ENCODE measurements at places on chromosomes 6 and 20. TPM values are rescaled to one million over a fixed set of nuclear protein-coding genes. Genes with fewer than 3 reads are reported as not detected.

NMBR gene
- total RNA-seq, result not detected

UBE2C gene
- total RNA-seq, result 371 TPM

TSHZ2 gene
- 31.4 TPM for total RNA-seq

TMEM244 gene
- not detected for total RNA-seq

ZBP1 gene
- 0.16 TPM for total RNA-seq

FITM2 gene
- 2.3 TPM for total RNA-seq

MUC21 gene
- not detected for total RNA-seq

NKX2-4 gene
- not detected for total RNA-seq

DNA sequence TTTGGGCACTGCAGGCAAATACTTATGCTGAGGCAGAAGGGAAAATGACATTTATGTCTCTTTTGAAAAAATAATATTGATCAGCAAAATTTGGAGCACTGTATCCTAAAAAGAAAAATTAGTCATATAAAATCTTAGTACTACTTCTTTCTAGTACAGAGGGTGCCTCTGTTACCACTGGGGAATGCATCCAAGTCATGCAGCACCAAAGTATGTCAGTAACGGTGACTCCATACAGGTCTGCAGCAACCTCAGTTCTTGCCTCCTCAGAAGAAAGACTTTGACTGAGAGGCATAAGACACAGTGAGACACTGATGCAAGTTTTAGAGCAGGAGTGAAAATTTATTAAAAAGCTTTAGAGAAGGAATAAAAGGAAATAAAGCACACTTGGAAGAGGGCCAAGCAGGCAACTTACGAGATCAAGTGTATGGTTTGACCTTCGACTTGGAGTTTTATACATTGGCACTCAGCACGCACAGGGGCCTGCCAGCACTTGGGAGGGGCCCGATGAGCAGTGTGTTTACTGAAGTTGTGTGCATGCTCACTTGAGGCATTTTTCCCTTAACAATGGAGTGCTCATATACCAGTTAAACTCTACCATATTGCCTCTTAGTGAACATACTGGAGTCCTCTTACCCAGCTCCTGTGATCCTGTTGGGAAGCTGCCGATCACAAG is 1244.8 kb downstream of the EPHA7 start:
- no peak for DNase-seq

DNA sequence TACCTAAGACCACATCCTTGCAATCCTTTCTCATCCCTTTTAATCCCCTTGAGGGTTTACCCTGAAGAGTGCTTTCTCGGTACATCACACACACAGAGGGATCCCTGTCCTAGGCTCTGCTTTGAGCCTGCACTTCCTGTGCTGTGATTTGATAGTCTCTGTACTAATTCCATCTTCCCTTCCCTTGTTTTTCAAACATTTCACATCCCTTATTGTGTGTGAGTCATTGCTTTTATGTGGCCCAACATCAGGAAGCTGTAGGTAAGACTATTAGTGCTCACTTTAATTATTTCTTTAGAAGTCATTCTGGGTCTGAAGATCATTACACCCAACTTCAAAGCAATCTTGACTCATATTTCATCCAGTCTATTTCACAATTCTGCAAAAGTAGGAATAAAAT is 57.2 kb upstream of the ANKEF1 start:
- no peak for DNase-seq

- no peak for DNase-seq
Measured at GRCh38 chr6:39772559-39773273, 19.5 kb upstream of the DAAM2 start.

GRCh38 chr20:37498066-37498665 is 22.9 kb upstream of the NNAT start:
- DNase-seq, result no peak

GRCh38 chr6:90080876-90081481 is 186.7 kb downstream of the GJA10 start:
- DNase-seq, result peak; percentile 87

GRCh38 chr6:10521104-10521808 is at the start of gene GCNT2:
TSS of gene GCNT2 (plus strand) at chr6:10521351. CDS start at chr6:10528912, 7,561 bp downstream.
- no peak for DNase-seq

- DNase-seq, result no peak
Measured at GRCh38 chr6:148854096-148854495, 107.3 kb downstream of the UST start.

DNA sequence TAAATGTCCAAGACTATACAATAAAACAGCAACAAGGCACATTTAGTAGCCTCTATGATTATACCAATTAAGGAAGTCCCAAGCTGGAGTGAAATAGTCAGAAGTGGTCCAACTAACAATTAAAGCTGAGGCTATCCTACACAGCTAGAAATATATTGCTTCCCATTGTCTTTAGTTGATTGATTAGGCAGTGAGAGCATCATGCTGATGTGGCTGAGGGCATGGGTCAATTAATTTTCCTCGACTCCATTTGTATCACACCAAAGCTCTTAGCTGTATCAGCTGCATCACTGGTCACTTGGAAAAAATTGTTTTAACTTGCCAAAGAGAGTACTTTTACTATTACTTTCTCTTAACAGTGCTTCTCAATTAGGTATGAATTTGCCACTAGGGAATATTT is 328.7 kb upstream of the NT5E start:
- DNase-seq, result no peak

DNA sequence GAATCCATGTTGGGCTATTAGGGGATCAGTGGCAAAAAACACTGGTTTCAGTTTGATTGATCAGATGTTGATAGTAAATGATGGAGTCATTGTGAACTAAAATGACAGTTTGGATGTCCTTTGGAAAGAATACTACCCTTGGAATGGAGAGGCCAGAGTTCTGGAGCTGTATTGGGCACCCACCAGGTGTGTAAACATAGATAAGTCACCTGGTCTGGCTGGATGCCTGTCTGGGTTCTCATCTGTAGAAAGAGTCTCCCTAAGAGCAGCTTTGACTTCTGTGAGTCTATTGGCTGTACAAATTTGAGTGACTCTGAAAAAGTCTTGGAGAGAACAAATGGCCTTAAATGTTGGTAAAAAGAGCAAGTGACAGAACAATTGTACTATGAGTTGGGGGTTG is 115.0 kb downstream of the SCP2D1 start:
- DNase-seq, result no peak

DNA sequence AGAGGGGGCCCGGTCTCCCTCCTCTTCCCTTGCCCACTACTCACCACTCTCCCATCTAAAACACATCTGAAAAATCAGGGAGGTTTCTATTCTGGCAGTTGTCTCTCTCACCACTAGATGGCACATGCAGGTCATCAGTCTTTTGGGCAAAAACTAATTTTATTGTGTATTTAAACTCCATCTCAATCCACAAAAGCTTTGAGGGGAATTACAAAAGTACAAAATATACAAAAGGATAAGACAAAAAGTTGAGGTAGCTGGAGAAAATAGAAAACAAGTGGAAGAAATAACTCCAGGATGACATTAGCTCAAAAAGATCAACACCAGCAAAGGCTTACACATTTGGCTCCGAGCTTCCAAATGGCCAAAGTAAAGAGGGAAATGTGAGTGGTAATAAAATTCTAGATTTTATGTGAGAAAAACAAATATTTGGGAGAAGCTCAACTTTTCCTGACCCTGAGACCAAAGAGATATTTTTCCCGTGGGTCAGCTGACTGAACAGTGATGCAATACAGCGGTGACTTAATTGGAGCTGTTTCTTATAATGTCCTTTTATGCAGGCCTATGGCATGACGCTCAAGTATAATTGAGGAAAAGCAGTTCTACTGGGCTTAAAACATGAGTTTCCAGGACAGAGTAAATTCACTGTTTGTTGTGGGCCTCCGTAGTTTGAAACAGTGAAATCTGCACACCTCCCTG is 79.8 kb upstream of the CHD6 start:
- DNase-seq, result no peak

DNA sequence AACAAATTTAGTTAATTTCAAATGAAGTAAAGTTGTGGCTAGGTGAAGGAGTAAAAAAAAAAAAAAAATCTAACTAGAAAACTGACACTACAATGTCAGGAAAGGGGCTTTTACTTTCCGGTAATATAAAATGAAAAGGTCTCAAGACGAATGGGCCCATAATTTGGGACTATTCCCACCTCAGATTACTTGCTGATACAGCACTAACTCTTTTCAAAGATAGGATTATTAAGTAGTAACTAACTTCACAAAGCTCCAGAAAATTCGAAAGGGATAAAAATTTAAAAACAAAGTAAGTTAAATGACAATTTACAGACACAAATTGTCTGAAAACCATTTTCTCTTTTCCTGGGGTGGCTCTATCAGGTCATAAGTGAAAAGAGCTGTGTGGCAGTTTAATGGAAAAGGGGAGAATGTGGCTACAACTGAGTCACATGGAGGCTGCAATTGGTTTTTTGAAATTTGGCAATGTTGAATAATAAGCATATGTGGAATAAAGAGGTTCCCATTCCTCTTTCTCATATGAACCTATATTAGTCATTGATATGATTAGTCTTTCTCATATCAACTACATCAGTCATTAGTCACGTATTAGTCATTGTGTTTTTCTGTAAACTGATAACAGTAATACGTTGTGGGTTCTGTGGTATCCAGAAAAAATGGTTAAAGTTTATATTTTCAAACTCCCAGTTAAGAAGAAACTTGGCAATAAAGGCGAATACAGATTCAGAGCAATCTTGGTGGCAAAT is 78.0 kb downstream of the RWDD2A start:
- no peak for DNase-seq

DNA sequence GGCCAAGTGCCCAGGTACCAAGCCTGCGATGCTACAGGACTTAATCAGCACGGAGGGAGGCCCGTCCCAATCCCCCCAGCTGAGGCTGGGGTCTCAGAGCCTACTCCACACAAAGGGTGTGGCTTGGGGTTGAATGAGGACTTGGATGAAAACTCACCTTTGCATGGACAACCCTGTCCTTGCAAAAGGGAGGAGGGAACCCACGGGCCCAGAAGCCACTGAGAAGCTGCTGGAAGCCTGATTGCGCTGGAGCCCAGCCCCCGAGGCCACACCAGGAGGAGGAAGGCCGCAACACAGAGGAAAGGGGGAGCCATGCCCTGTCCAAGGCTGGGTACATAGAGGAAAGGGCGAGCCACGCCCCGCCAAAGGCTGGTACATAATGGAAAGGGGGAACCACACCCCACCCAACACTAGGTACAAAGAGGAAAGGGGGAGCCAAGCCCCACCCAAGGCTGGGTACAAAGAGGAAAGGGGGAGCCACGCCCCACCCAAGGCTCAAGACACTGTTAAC is 158.8 kb downstream of the DLL1 start:
- DNase-seq, result no peak

- no peak for DNase-seq
Measured at GRCh38 chr20:8232332-8232731, 100.3 kb downstream of the PLCB1 start.

- no peak for DNase-seq
Measured at GRCh38 chr6:40342723-40343122, 244.4 kb downstream of the LRFN2 start.

Measured in activated naive CD4-positive, alpha-beta T cell treated with anti-CD3 and anti-CD28 coated beads, Interleukin-2, amount 50 U/mL, for 72 hours (primary cell).